Tracheal epithelial cell (primary cell): ENCODE measurements at places on chromosomes 11 and 22. TPM values are rescaled to one million over a fixed set of nuclear protein-coding genes. Genes with fewer than 3 reads are reported as not detected.

The TRAF6 gene
- total RNA-seq, result 6.8 and 7.5 TPM in 2 replicates

The SAA4 gene
- 1.9 TPM in 1 of 2 replicates, not detected in the other for total RNA-seq

The FJX1 gene
- total RNA-seq, result 50.5 and 71.3 TPM in 2 replicates

The BTBD18 gene
- total RNA-seq, result under 0.01 TPM in 1 of 2 replicates, not detected in the other
